ENCODE measurements at places on chromosomes 3 and 15. TPM values are rescaled to one million over a fixed set of nuclear protein-coding genes. Genes with fewer than 3 reads are reported as not detected.

NEDD4 gene
- total RNA-seq, result 10.5 TPM

ZNF662 gene
- total RNA-seq, result 3.1 TPM

MYEF2 gene
- 6.9 TPM for total RNA-seq

CLDN16 gene
- not detected for total RNA-seq

FGF7 gene
- 34.6 TPM for total RNA-seq

CRABP1 gene
- not detected for total RNA-seq

LRTM1 gene
- total RNA-seq, result not detected

ZNF620 gene
- 1.7 TPM for total RNA-seq

BCL2A1 gene
- 0.55 TPM for total RNA-seq

PLA2G4E gene
- not detected for total RNA-seq

NR2F2 gene
- total RNA-seq, result 18.0 TPM

LTF gene
- 3.7 TPM for total RNA-seq

LRRC31 gene
- not detected for total RNA-seq

PRR20G gene
- not detected for total RNA-seq

CLSTN2 gene
- total RNA-seq, result 4.9 TPM

SLC2A2 gene
- total RNA-seq, result not detected

GPR62 gene
- total RNA-seq, result 0.15 TPM

FANCD2 gene
- 1.6 TPM for total RNA-seq

PPP2R3A gene
- total RNA-seq, result 105 TPM

ROPN1 gene
- total RNA-seq, result not detected

EFCAB12 gene
- not detected for total RNA-seq

TF gene
- 3.3 TPM for total RNA-seq

IL1RAP gene
- 6.1 TPM for total RNA-seq

CYP11A1 gene
- 0.55 TPM for total RNA-seq

AGBL1 gene
- total RNA-seq, result not detected

ISL2 gene
- not detected for total RNA-seq

LEKR1 gene
- total RNA-seq, result 0.62 TPM

ZMAT3 gene
- total RNA-seq, result 12.4 TPM

NEO1 gene
- 14.4 TPM for total RNA-seq

LPP gene
- total RNA-seq, result 109 TPM

SUCNR1 gene
- 0.12 TPM for total RNA-seq

GOLGA6L4 gene
- 0.50 TPM for total RNA-seq

SLC9A9 gene
- total RNA-seq, result 5.6 TPM

LRRIQ4 gene
- total RNA-seq, result not detected

CSPG5 gene
- 0.59 TPM for total RNA-seq

KIAA1143 gene
- total RNA-seq, result 37.2 TPM

ANKRD63 gene
- total RNA-seq, result 1.0 TPM

MBD4 gene
- 19.8 TPM for total RNA-seq

GUCA1C gene
- total RNA-seq, result 1.8 TPM

All from left ventricle myocardium superior (tissue), 1 donor.